ENCODE measurements at places on chromosomes 5 and 9.

GRCh38 chr5:88872971-88873370 is 10.0 kb downstream of the MEF2C start:
- no peak for DNase-seq

DNA sequence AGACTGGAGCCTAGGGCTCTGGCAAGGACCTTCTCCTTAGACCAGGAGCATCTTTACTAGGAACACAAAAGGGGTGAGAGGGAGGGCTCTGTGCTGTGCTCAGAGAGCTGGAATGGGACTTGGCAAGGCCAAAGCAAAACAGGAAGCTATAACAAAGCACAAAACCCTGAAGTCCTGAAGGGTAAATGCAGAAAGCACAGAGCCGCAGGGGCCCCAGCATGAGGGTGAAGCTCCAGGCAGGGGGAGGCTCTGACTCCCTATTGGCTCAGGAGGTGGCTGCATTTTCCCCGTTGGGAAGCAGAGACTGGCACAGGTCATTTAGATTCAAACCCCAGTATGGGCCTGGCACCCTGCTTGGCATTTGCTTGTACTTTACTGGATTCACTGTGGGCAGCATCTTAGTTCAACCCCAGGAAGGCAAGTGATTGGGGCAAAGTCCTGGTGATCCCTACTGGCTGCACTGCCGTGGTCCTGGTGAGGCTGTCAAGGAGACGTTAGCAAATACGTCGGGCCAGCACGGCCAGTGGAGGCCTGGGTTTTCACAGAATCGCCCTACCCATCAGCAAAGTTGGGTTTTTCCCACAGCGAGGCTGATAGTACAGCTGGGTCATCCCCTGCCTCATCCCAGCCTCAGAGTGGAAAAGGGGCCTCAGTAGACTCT is 46.3 kb downstream of the GGTA1 start:
- no peak for DNase-seq

DNA sequence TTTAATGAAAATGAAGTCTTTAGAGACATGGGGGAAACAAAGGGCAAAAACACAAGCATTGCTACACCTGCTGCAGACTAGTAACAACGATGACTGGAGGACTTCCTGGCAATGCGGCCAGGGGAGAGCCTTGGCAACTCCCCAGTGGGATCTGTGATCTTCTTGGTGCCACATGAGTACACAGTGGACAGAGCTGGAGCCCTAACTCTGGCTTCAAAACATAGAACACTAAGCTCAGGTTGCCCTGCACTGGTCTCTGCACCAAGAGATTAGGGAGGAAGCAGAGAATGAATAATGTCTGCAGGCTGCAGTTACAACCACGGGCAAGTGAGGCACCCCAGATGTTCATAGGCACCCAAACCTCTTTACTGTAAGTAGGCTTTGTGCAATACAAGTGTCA is 91.1 kb downstream of the MRPS27 start:
- DNase-seq: no peak

GRCh38 chr9:106156465-106156864 is 462.1 kb downstream of the TMEM38B start:
- no peak for DNase-seq

- no peak for DNase-seq
Observed at GRCh38 chr5:122846051-122846550, 688 bp downstream of the SNX24 start.

GRCh38 chr5:155471027-155471426 is 457.5 kb downstream of the KIF4B start:
- no peak for DNase-seq

DNA sequence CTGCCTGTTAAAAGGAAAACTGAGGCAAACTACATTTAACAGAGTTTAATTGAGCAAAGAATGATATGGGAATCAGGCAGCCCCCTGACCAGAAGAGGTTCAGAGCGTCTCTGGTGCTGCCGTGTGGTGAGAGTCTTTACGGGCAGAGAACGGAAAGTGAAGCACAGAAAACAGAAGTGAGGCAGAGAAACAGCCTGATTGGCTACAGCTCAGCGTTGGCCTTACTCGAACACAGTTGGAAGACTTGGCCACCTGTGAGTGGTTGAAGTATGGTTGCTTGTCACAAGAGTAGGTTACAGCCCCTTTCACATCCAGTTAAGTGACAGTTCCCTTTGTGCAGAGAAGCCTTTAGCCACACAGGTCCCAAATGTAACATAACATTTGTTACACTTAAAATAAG is 16.9 kb upstream of the FBP1 start:
- no peak for DNase-seq

GRCh38 chr5:180799902-180800801 is 2.5 kb downstream of the MGAT1 start:
- DNase-seq: no peak

DNA sequence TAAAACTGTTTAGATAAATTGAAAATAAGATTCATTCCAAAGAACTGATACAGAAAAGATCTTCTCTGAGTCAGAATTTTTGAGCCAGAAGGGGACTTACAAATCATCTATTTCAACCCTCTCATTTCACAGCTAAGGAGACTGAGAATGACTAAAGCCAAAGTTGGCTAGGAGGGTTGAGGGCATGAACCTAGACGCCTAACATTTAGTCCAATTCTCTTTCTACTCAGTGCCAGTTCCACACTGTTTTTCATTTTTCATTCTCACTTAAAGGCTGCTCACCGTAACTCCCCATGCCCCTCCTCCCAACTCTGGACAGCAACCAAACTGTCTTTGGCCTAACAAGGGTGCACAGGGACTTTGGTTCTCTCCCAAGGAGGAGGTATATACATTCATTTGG is 364.0 kb downstream of the NDUFS4 start:
- DNase-seq: no peak

GRCh38 chr5:38669361-38669880 is 113.0 kb upstream of the LIFR start:
- no peak for DNase-seq
